ENCODE measurements at places on chromosomes 11 and 22. TPM values are rescaled to one million over a fixed set of nuclear protein-coding genes. Genes with fewer than 3 reads are reported as not detected.

BACE1 gene
- total RNA-seq: 13.0 TPM

KDM4E gene
- not detected for total RNA-seq

C22orf23 gene
- total RNA-seq: 0.17 TPM

SMIM38 gene
- 0.08 TPM for total RNA-seq

WNT11 gene
- 13.0 TPM for total RNA-seq

TMEM123 gene
- total RNA-seq: 16.9 TPM

ELMOD1 gene
- total RNA-seq: 1.3 TPM

MIOX gene
- not detected for total RNA-seq

GRCh38 chr22:30557243-30557642 is 10.7 kb upstream of the SEC14L6 start:
- no peak for DNase-seq
- H3K4me3 ChIP-seq: no peak overlapping the region
- H3K27ac ChIP-seq: no peak overlapping the region
- no peaks in the 10 kb centered on the region for H3K36me3 ChIP-seq

DNA sequence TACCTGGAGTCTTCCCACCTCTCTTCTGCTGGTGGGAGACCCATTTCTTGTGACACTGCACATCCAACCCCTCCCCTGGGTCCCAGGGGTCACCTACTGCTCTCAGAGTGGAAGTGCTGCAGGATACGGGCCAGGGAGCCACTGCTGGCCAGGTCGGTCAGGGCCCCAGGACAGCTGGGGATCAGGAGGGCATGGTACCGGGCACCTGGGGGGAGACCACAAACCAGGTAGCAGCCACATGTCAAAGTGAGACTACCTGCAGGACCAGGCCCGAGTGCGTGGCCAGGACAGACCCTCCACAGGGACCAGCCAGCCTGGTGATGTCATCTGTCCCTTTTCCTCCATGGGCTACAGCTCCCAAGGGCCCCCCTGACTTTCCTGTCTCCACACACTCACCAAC is 3.9 kb downstream of the GATD1 start:
- peaks cover 23% of the 10 kb centered on the region for H3K4me1 ChIP-seq
- H3K36me3 ChIP-seq: no peaks in the 10 kb centered on the region
- DNase-seq: no peak
- H3K27me3 ChIP-seq: no peaks in the 10 kb centered on the region
- H3K27ac ChIP-seq: no peak overlapping the region

GRCh38 chr11:18012906-18013781 is at the start of gene SERGEF:
Gene SERGEF (minus strand): TSS chr11:18013047. CDS start chr11:18013010, 37 bp downstream.
- no peaks in the 10 kb centered on the region for H3K36me3 ChIP-seq
- H3K4me1 ChIP-seq: peaks cover 6% of the 10 kb centered on the region
- peak within 1 kb of the TSS; percentile 96 for H3K4me3 ChIP-seq
- DNase-seq: peak; percentile 95
- no peaks in the 10 kb centered on the region for H3K27me3 ChIP-seq

DNA sequence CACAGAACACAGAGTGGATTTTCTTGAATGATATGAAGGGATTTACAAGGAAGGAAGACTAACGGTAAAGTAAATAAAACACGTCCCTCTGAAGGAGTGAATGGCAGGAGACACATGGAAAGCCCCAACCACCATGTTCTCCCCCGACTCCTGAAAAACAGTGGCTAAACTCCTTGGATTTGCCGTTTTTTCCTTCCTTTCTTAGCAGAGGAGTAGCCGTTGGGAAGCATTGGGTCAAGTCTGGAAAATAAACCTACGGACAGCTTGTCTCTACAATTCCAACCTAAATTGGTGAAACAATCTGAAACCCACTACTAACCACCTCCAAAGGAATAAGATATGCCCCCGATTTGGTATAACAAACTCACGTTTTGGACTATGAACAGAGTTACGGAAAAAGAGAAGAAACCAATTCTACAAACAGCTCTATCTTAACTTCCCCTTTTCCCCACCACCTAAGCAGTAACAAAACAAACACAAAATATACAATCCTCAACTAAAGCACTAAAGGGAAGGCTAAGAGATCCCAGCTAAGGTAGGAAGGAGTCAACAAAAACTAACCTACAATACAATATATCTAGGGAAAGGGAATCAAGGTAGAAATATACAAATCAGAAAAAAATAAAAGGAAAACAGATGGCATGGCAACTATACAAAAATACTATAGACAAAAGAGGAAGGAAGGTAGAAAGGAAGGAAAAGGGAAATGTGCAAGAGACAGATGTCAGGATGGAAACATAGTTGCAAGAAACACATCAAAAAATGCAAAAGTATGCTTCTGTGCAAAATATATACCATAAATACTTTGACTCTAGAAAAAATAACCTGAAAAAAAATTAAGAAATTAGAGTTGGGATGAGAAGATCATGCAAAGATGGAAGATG is 43.8 kb upstream of the LYVE1 start:
- no peaks in the 10 kb centered on the region for H3K36me3 ChIP-seq
- DNase-seq: no peak
- no peaks in the 10 kb centered on the region for H3K27me3 ChIP-seq
- no peak overlapping the region for H3K4me3 ChIP-seq

DNA sequence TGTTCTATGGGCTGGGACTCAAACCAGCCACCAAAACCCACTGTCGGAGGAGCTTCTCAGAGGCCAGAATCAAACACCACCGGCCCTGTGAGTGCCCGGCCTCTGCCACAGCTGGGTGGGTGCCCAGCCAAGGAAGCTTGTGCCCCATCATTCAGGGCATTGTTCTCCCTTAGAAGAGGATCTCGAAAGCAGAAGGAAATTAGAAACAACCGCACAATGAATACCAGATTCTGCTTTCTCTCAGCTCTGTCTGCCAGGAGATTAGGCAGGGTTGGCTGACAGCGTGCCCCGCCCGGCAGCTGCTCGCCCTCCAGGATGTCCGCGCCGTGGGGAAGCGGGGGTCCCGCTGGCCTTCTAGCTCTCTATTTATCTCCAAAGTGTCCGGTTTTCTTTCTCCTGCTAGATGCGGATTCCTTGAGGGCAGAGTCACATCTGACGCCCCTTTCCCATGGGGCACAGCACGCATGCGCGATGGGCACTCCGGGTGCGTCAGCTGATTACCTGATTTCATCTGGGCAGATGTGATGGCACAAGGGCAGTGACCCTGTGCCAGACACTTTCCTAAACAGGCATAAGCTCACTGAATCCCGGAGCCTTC is 25.5 kb downstream of the SCGB1A1 start:
- peaks cover 5% of the 10 kb centered on the region for H3K27me3 ChIP-seq
- no peaks in the 10 kb centered on the region for H3K36me3 ChIP-seq
- H3K27ac ChIP-seq: peak overlapping the region; percentile 63
- peak; percentile 74 for DNase-seq
- peaks cover 14% of the 10 kb centered on the region for H3K4me1 ChIP-seq
- peak overlapping the region; percentile 57 for H3K4me3 ChIP-seq

DNA sequence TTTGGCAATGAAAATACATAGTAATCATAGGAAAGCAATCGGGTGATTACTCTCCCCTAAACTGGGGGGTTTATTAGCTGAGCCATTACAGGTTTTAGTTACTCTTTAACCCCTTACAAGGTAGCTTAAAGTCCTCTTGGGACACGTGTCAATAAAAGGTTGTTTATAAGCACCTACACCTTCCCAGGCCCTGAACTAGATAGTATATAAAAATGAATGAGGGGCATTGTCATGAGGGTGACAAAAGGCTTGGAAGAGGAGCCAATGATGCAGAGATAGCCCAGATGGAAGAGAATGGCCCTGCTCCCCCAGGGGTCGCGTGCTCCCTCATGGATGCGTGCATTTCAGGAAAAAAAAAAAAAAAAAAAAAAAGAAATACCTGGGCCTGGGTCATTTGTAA is 276.9 kb downstream of the TBC1D22A start:
- no peak overlapping the region for H3K27ac ChIP-seq
- H3K27me3 ChIP-seq: no peaks in the 10 kb centered on the region
- DNase-seq: no peak
- H3K4me3 ChIP-seq: no peak overlapping the region

GRCh38 chr11:99019696-99020095 is 1.1 kb upstream of the CNTN5 start:
- DNase-seq: no peak
- H3K27me3 ChIP-seq: peaks cover 2% of the 10 kb centered on the region
- no peaks in the 10 kb centered on the region for H3K4me1 ChIP-seq

GRCh38 chr22:49372530-49373288 is 455.0 kb downstream of the BRD1 start:
- no peaks in the 10 kb centered on the region for H3K4me1 ChIP-seq
- no peak overlapping the region for H3K4me3 ChIP-seq
- DNase-seq: no peak
- no peak overlapping the region for H3K27ac ChIP-seq

- no peak for DNase-seq
- no peak overlapping the region for H3K27ac ChIP-seq
- H3K4me1 ChIP-seq: no peaks in the 10 kb centered on the region
- no peaks in the 10 kb centered on the region for H3K27me3 ChIP-seq
Measured at GRCh38 chr11:102882389-102883024, 7.7 kb upstream of the MMP12 start.

GRCh38 chr11:36657610-36658267 is 59.7 kb upstream of the RAG2 start:
- H3K4me1 ChIP-seq: no peaks in the 10 kb centered on the region
- H3K36me3 ChIP-seq: peaks cover 8% of the 10 kb centered on the region
- no peak overlapping the region for H3K27ac ChIP-seq
- H3K4me3 ChIP-seq: no peak overlapping the region
- H3K27me3 ChIP-seq: no peaks in the 10 kb centered on the region

GRCh38 chr22:35312198-35313059 is 12.7 kb downstream of the TOM1 start:
- peak overlapping the region; percentile 95 for H3K27ac ChIP-seq
- peaks cover 20% of the 10 kb centered on the region for H3K36me3 ChIP-seq
- no peak for DNase-seq
- H3K4me1 ChIP-seq: peaks cover 95% of the 10 kb centered on the region

DNA sequence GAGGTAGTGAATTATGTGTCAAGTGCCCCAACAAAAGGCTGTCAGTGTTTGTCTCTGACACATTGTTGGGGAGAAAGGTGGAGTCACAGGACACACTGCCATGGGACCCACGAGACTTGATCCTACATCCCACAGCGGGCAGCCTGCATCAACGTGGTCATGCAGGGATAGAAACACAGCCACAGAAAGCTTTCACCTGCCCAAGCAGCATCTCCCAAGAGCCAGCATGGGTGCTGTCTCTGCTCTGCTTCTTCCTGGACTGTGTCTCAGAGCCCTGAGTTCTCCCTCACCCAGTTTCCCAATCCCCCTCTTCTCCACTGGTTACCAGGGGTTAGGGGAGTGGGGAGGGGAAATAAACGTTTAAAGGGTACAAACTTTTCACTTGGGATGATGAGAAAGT is 97.2 kb downstream of the VPREB1 start:
- H3K4me3 ChIP-seq: no peak overlapping the region
- no peaks in the 10 kb centered on the region for H3K27me3 ChIP-seq
- DNase-seq: no peak
- H3K4me1 ChIP-seq: no peaks in the 10 kb centered on the region
- H3K36me3 ChIP-seq: no peaks in the 10 kb centered on the region
- no peak overlapping the region for H3K27ac ChIP-seq

DNA sequence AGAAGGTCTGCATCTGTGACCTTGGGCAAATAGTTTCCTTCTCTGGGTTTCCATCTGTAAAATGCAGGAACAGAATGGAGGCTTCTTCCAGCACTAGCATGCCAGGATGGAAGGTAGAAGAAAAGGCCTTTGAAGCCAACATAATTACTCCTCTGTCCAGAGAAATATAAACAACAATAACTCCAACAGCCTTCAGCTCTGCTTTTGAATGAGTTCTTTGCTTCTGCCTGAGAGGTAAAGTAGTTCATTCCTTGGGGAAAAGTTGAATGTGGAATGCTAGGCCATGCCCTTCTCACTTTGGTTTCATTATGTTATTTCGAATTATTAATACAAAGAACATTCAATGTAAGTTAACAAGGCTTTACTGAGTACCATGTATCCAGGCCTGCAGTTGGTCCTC is 61.2 kb upstream of the BLID start:
- no peak overlapping the region for H3K27ac ChIP-seq
- H3K27me3 ChIP-seq: no peaks in the 10 kb centered on the region
- H3K4me1 ChIP-seq: peaks cover 5% of the 10 kb centered on the region
- no peak overlapping the region for H3K4me3 ChIP-seq
- H3K36me3 ChIP-seq: no peaks in the 10 kb centered on the region

GRCh38 chr22:46517255-46517761 is 20.1 kb downstream of the CELSR1 start:
- DNase-seq: no peak
- H3K4me1 ChIP-seq: no peaks in the 10 kb centered on the region
- H3K4me3 ChIP-seq: no peak overlapping the region
- H3K27ac ChIP-seq: no peak overlapping the region
- no peaks in the 10 kb centered on the region for H3K36me3 ChIP-seq
- H3K27me3 ChIP-seq: peaks cover 2% of the 10 kb centered on the region

- no peaks in the 10 kb centered on the region for H3K4me1 ChIP-seq
- H3K4me3 ChIP-seq: no peak overlapping the region
Measured at GRCh38 chr22:36304429-36304828, 51.5 kb downstream of the APOL1 start.

GRCh38 chr22:41096391-41096790 is 4.0 kb downstream of the EP300 start:
- no peaks in the 10 kb centered on the region for H3K27me3 ChIP-seq
- peaks cover 7% of the 10 kb centered on the region for H3K36me3 ChIP-seq
- H3K27ac ChIP-seq: no peak overlapping the region
- H3K4me3 ChIP-seq: peak overlapping the region; percentile 98
- DNase-seq: no peak
- H3K4me1 ChIP-seq: peaks cover 65% of the 10 kb centered on the region

DNA sequence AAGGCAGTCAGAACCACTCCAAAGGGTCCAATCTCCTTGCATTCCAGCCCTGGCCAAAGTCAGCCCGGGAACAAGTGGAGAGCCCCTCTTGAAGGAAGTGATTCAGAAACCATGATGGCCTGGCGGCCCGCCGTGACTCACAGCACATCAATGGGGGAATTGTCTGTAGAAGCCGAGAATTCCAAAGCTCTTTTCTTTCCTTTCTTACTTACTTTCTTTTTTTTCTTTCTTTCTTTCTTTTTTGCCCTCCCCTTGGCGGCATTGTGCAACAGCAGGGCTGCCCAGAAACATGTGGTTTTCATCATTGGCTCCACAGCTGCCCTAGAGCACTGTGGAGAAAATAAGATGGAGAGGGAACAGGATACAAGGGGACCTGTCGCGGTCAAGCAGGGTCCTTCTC is 140.2 kb upstream of the TIMP3 start:
- H3K36me3 ChIP-seq: no peaks in the 10 kb centered on the region
- no peaks in the 10 kb centered on the region for H3K27me3 ChIP-seq
- no peak overlapping the region for H3K27ac ChIP-seq
- no peak overlapping the region for H3K4me3 ChIP-seq
- H3K4me1 ChIP-seq: no peaks in the 10 kb centered on the region

GRCh38 chr11:127609025-127609773 is 608.6 kb upstream of the KIRREL3 start:
- H3K36me3 ChIP-seq: no peaks in the 10 kb centered on the region
- H3K27me3 ChIP-seq: no peaks in the 10 kb centered on the region
- no peak overlapping the region for H3K27ac ChIP-seq
- H3K4me3 ChIP-seq: no peak overlapping the region
- DNase-seq: no peak
- no peaks in the 10 kb centered on the region for H3K4me1 ChIP-seq

All from psoas muscle (tissue), 8 donors.